ENCODE measurements at places on chromosomes 6 and 20. TPM values are rescaled to one million over a fixed set of nuclear protein-coding genes. Genes with fewer than 3 reads are reported as not detected.

RFX6 gene
- not detected for polyA plus RNA-seq

PRSS16 gene
- polyA plus RNA-seq, result 7.8 TPM

JARID2 gene
- polyA plus RNA-seq, result 6.3 TPM

FRMD1 gene
- not detected for polyA plus RNA-seq

GHRH gene
- polyA plus RNA-seq, result not detected

SYTL3 gene
- 4.7 TPM for polyA plus RNA-seq

GRCh38 chr6:6494677-6495076 lies 93.8 kb upstream of the LY86 start:
- peak; percentile 45 for DNase-seq

DNA sequence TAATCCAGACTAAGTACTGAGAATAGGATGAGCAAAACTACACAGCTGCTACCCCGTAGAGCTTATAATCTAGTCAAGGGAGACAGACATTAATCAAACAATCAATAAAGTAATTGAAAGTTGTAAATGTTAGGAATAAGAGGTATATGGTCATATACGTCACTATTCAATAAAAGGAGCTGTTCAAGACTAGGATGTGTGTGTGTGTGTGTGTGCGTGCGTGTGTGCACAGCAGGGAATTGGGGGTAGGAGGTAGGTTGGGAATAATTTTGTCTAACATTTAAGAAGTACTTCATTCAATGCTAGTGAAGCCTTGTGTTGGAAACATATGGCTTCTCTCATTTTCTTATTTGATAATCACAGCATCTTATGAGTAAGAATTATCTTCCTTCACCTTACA lies 41.8 kb downstream of the SESN1 start:
- no peak for DNase-seq

- DNase-seq, result no peak
These were observed 313.5 kb downstream of the RFPL4B start for GRCh38 chr6:112660626-112661025.

- no peak for DNase-seq
These were observed 32.1 kb downstream of the DAAM2 start for GRCh38 chr6:39824030-39824926.

- no peak for DNase-seq
These were observed 87.1 kb downstream of the TRMT6 start for GRCh38 chr20:5863040-5863833.

DNA sequence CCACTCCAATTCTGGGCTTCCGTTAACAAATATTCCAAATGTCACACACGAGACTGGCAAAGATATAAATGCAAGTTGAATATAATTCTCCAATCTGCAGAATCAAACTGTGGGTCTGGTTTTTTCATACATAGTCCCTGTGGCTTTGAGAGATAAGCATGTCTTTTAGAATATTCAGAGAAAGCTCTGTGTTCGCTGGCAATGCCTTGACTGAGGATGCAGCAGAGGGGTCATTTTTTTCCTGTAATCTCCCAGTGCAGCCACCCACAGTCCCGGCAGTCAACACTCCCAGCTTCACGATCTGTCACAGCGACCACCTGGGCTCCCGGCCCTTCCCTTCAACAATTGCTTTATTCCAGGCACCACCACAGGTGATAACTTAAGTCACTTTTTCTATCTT lies 30.5 kb downstream of the MUC22 start:
- no peak for DNase-seq

GRCh38 chr6:138586638-138587037 lies 87.3 kb upstream of the NHSL1 start:
- DNase-seq, result no peak

GRCh38 chr6:41071923-41072835 lies at the start of gene OARD1:
TSS of gene OARD1 (minus strand) at chr6:41072356. CDS start at chr6:41071634, 722 bp downstream.
- peak; percentile 97 for DNase-seq

DNA sequence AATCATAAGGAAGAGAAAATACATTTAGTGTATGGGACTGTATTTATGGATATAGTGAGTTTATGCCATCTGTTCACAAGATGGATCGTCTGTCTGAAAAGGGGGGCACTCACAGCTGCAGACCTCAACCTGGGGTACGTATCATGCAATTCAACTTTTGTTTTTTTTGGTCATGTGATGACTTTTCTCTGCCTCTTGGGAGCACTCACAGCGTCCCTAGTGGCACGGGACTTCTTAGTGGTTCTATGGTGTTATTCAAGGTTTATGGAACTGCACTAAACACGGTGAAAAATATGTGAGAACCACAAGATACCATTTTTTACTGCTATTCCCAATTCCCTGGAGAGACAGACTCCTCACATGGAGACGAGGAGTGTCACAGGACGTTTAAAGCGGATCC lies 60.4 kb upstream of the MPC1 start:
- no peak for DNase-seq

DNA sequence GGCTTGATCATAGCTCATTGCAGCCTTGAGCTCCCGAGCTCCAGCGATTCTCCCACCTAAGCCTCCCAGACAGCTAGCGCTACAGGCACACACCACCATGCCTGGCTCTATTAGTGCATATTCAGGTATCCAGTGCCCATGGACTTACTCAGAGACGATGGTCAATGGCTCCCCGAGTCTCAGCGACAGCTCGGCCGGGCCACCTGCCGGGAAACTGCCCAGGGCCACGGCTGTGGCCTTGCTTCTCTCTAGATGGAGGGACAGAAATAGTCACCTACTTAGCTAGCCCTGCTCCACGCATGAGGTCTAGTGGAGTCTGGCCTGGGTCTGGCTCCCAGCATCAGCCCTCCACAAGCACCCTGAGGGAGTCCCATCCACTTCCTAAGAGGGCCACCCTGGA lies 11.7 kb downstream of the SLA2 start:
- DNase-seq, result no peak

- no peak for DNase-seq
These were observed 1349.3 kb downstream of the GRIK2 start for GRCh38 chr6:102742754-102743356.

DNA sequence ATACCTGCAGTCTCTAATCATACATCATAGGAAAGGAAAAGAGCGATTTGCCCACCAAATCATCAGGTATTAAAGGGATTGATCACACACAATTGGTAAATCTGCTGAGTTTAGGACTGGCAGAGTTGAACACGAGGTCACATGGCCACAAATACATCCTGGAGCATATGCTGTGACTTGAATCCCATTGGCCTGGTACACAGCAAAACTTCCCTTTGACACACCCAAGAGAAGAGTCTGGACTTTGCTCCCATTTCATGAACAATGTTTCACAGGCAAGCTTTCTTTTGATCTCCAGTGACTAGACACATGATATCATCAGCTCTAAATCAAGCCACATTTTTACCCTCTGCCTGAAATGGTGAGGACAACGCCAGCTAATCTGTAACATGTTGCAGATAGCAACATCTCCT lies 117.9 kb downstream of the ISM1 start:
- no peak for DNase-seq

GRCh38 chr6:79898076-79898475 lies 49.3 kb downstream of the ELOVL4 start:
- DNase-seq, result no peak
